ENCODE measurements at places on chromosomes 7 and 10.

GRCh38 chr7:46229409-46229808, 308.3 kb upstream of the IGFBP3 start:
- no peak for DNase-seq

- DNase-seq: no peak
Observed at GRCh38 chr7:151894111-151895007, 17.4 kb upstream of the PRKAG2 start.

- DNase-seq: no peak
Observed at GRCh38 chr7:158648168-158648567, 56.4 kb downstream of the NCAPG2 start.

GRCh38 chr10:85446827-85447226, 919.8 kb downstream of the GRID1 start:
- no peak for DNase-seq

- DNase-seq: no peak
Observed at GRCh38 chr10:8927705-8928104, 873.2 kb downstream of the GATA3 start.

- DNase-seq: no peak
Observed at GRCh38 chr7:69593511-69593910, 4.8 kb upstream of the AUTS2 start.

- DNase-seq: no peak
Observed at GRCh38 chr10:108899670-108900069, 1023.6 kb downstream of the XPNPEP1 start.

- no peak for DNase-seq
Observed at GRCh38 chr7:29017713-29018112, 59.6 kb upstream of the TRIL start.

DNA sequence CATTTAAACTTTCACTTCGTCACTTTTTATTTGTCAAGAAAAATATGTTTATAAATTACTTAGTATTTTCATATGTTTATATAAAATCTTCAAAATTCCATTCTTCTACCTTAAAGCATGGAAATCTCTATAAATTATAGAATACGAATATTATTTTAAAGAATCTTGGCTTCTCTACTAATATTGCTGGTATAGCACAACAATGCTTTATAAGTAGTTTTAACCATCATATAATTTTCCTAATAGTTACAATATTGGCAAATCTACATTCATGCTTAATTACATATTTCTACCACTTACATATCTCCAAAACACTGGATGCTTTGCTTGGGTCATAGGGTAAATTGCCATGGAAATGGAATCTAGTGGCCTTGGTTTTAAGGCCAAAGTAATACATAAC, 21.1 kb upstream of the ARMC3 start:
- DNase-seq: no peak

DNA sequence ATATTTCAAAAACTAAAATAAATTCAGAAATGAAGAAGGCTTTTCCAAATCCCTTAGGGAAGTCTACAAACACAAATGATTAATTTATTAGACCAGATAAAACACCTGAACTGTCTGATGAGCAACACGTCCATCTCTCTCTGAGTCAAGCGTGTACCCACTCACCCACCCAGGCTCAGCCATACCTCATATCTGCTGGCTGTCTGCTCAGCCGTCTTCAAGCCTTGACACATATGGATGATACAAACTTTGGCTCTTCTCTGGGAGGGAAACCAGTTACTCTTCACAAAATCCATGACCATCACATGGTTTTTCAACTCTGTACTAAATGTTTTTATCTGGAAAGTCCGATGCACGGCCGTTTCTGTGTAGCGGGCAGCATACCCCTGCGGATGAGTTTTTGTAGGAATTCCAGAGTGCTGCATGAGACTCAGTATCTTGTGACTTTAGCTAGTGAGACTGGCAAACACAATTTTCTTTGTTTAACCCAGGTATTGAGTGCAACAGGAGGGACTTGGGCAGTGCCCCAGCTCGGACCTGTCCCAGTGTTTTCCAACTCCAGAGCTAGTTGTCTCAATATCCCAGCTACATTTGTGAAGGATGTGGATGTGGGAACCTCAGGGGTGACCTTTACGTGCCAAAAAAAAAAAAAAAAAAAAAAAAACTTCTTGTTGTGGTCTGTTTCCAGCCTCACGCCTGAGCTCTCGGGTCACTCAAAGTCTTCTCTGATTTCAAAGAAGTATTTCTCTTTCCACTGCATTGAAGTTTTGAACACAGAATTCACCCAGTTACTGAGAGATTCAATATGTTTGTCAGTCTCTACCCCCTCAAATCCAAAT, at the start of gene C10orf90:
TSS of gene C10orf90 (minus strand) at position 638 of the 839 bp plus-strand sequence. CDS start at position 425, 213 bp downstream.
- no peak for DNase-seq

GRCh38 chr7:23338863-23339262, 39.7 kb downstream of the MALSU1 start:
- DNase-seq: no peak

- DNase-seq: no peak
Observed at GRCh38 chr7:112873831-112874553, 83.8 kb upstream of the TMEM168 start.

DNA sequence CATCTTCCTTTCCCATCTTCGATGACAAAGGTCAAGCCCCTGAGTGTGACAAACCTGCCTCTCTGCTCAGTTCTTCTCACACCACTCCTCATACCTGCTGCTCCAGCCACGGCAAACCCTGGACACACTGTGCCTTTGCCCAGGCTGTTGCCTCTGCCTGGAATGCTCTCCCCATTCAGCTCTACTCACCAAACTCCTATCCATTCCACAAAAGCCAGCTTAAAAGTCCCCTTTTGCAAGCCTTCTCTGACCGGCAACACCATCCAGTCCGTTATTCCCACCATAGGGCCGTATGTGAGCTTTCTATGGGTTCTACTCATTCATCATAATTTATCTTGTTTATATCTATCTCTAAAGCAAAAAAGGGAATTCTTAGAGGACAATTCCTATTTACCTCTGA, 15.2 kb downstream of the GFRA1 start:
- no peak for DNase-seq

DNA sequence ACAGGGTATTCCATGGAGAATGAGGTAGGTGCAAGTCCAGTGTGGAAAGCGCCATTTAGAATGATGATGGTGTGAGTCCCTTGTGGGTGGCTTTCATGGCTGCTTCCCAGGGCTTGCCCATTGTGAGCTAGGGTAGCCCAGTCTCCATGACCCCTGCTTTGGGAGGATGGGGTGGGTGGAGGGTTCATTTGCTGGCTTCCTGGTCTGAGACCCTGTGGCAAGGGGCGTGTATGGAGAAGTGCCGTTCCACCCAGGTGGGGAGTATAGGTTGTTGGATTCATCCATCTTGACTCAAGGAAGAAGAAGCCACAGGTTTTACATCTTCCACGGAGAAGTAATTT, 27.7 kb downstream of the CCM2 start:
- no peak for DNase-seq

DNA sequence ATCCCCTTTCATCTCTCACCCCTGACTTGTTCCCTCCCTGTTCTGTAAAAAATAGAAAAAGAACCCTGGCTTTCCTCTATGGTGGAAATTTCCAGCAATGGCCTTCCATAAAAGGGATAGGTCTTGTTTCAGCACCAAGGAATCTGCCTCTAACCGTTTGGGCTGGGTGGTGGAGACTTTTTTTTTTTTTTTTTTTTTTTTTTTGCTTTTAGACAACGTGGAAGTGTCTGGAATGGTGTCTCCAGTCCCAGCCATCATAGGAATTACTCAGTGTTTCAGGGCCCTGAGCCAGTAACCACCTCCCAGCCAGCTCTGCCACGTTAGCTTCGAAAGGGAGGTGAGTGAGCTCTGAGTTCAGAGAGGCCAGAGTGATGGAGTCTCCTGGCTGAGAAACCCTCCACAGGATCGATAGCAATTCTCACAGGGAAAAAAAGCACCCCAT, 97.3 kb upstream of the COL1A2 start:
- peak; percentile 80 for DNase-seq

GRCh38 chr10:86374664-86375063, 8.1 kb upstream of the GRID1 start:
- DNase-seq: no peak

DNA sequence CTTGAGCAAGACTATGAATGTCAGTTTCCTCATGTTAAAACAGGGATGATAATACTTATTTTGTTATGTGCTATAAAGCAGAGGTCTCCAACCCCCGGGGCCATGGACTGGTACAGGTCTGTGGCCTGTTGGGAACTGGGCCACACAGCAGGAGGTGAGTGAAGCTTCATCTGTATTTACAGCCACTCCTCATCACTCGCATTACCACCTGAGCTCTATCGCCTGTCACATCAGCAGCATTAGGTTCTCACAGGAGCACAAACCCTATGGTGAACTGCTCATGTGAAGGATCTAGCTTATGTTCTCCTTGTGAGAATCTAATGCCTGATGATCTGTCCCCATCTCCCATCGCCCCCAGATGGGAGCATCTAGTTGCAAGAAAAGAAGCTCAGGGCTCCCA, 365.3 kb upstream of the SMIM30 start:
- no peak for DNase-seq

GRCh38 chr7:137592232-137592896, 248.8 kb upstream of the PTN start:
- DNase-seq: peak; percentile 37

DNA sequence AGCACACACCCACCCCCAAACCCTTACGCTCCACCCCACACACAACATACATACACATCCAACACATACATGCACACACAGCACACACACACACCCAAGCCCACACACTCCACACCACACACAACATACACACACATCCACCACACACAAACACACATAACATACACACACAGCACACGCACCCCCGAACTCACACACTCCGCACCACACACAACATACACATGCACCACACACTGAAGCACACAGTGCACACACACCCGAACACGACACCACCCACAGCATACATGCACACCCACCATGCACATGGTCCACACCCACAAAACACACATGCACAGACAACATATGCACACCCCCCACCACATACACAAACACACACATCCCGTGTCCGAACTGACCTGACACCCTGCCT, 2.0 kb downstream of the PRAP1 start:
- no peak for DNase-seq

- no peak for DNase-seq
Observed at GRCh38 chr7:101746314-101746713, 71.1 kb upstream of the CUX1 start.

- no peak for DNase-seq
Observed at GRCh38 chr10:33143160-33143728, 185.2 kb upstream of the ITGB1 start.

- no peak for DNase-seq
Observed at GRCh38 chr7:4054158-4054557, 627.9 kb upstream of the FOXK1 start.

- DNase-seq: no peak
Observed at GRCh38 chr7:70743531-70744325, 388.2 kb upstream of the GALNT17 start.

- DNase-seq: no peak
Observed at GRCh38 chr10:47300429-47300931, 483 bp downstream of the GDF10 start.

- DNase-seq: no peak
Observed at GRCh38 chr10:131199646-131200045, 111.9 kb downstream of the TCERG1L start.

GRCh38 chr7:136266457-136266856, 289.3 kb upstream of the MTPN start:
- DNase-seq: no peak

DNA sequence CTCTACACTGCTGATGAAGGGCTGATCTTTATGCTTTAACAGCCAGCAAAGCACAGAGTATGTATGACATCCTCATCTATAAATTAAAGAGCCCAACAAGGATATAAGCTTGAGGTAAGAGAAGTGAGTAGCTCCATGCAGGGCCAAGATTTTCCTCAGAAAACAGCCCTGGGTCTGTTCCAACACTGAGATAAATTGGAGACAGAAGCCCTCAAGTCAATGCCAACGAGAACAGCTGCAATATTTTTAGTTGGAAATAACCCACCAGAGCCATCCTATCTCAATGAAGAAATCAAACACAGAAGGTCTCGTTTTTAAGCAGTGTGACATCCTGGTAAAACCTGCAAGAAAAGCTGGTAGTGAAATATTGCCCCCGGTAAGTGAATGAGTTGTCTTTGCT, 297.0 kb upstream of the AUTS2 start:
- no peak for DNase-seq

- DNase-seq: no peak
Observed at GRCh38 chr10:127904311-127905000, 2.4 kb upstream of the PTPRE start.

Data from tibial nerve (tissue), 4 donors.